Activated naive CD4-positive, alpha-beta T cell treated with anti-CD3 and anti-CD28 coated beads for 36 hours (primary cell): ENCODE measurements at places on chromosomes 13 and 19.

DNA sequence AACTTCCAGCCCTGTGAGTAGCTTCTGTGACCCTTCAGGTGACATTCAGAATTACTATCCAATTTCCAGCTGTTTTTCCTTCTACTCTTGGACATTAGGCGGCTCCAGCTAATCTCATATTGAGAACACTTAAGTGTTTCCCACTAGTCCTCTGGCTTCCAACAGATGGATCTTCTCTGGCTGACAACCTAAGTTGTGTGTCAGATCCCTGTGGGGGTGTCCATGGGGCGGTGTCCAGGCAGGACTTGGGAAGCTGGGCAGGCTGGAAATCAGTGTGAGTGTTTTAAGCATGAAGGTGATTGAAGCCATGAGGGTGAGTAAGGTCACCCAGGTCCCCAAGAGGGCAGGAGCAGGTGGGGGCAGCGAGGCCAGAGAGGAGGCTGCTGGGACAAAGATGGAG is 10.1 kb downstream of the CNOT3 start:
- no peak for DNase-seq

DNA sequence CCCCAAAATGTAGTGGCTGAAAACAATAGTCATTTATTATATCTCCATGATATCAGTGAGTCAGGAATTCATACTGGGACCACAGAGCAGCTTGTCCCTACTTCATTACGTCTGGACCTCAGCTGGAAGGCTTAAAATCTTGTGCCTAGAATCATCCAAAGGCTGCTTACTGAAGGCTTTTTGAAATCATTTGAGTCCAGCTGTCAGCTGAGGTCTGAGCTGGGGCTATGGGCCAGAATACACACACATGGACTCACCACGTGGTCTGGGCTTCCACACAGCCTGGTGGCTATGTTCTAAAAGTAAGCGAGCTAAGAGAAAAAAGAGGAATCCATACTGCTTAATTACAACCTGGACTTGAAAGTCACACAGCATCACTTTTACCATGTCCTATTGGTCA is 209.2 kb downstream of the KCTD12 start:
- no peak for DNase-seq

- DNase-seq, result no peak
Measured at GRCh38 chr13:87837522-87837921, 166.4 kb downstream of the SLITRK5 start.

DNA sequence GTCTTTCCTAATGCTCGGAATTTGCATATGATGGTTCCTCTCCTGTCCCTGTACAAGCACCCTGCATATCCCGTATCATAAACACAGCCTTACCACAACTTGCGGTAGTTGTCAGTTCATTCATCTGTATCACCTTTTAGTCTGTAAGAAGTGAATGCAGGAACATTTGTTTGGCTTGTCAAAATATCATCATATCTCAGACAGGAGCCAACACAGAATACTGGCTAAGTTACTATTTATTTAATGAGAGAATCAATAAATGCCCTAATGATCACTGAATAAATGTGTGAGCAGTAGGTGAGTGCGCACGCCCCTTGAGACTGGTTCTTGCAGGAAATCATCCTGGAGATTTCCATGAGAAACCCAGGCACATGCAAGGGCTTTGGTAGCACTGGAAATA is 182.8 kb downstream of the MYO16 start:
- no peak for DNase-seq

GRCh38 chr19:39407660-39408391 is 1.2 kb downstream of the ZFP36 start:
- DNase-seq, result peak; percentile 75

DNA sequence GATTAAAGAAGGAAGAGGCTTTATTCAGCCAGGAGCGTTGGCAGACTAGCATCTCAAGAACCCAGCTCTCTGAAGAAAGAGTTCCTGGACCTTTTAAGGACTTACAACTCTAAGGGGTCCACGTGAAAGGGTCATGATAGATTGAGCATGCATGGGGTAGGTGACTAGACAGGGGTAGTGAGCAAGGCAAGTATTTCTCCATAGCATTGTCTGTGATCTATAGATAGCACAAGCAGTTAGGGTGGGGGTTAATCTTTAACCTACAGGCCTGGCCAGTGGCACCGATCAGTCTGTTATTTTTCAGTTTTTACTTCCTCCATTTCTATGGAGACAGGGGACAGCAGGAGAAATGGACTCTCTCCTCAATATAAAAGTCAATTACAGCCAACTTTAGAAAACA is 983.7 kb downstream of the SLITRK1 start:
- DNase-seq, result no peak

DNA sequence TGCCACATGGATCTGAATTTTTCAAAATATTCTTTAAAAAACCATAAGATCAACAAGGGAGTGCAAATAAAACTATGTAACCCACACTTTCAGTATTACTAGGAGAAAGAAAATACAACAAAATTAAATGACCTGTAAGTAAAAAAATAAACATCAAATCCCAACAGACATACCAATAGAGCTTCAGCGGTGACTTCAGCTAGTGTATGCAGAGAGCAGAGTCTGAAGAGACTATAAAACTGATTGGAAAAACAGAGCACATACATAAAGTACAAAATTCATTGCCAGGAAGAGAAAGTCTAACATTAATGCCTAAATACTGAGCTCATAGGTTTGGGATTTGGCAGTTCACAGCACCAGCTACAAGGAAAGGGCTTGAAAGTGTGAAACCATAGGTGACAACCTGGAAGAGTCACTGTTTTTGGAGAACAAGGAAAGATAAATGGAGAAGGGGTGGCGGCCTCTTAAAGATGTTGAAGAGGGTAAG is 291.1 kb downstream of the LMO7 start:
- no peak for DNase-seq

DNA sequence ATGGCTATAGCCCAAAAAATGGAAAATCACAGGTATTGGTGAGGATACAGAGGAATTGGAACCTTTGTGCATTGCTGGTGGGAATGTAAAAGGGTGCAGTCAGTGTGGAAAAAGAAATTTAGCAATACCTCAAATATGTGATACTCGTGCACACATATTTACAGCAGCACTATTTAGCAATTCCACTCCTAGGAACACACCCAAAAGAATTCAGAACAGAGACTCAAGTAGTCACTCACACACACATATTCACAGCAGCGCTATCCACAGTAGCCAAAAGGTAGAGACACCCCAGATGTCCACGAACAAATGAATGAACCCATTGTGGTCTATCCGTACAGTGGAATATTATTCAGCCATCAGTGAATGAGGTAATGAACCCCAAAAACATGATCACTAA is 114.0 kb downstream of the COL4A2 start:
- DNase-seq, result no peak

- DNase-seq, result no peak
Measured at GRCh38 chr19:18338541-18338940, 1.9 kb upstream of the PGPEP1 start.

DNA sequence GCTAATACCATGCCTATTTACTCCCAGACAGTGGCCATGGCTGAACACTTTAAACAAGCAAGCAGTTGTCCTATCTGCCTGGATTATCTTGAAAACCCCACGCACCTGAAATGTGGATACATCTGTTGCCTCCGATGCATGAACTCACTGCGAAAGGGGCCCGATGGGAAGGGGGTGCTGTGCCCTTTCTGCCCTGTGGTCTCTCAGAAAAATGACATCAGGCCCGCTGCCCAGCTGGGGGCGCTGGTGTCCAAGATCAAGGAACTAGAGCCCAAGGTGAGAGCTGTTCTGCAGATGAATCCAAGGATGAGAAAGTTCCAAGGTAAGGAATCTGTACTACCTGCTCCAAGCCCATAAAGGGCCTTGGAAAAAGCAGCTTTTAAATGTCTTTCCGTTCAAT is 8.6 kb downstream of the RFPL4AL1 start:
- DNase-seq, result peak; percentile 9

- no peak for DNase-seq
Measured at GRCh38 chr13:75120085-75120484, 361.9 kb downstream of the TBC1D4 start.

DNA sequence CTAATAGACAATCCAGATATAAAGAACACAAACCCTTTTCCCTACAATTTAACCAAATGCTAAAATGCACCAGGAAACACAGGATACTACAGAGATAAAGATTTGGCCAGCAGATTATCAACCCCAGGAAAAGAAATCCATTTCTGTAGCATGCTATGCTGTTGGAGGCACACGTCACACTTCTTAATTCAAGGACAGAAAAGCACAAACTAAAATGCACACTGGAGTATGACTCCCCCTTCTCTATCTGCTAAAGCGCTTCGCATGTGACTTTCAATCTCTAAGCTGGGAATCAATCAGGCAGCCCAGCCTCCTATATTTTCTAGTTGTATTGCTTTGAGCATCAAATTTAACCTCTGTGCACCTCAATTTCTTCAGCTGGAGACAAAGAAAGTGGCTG is 22.2 kb downstream of the ABCC4 start:
- DNase-seq, result no peak

DNA sequence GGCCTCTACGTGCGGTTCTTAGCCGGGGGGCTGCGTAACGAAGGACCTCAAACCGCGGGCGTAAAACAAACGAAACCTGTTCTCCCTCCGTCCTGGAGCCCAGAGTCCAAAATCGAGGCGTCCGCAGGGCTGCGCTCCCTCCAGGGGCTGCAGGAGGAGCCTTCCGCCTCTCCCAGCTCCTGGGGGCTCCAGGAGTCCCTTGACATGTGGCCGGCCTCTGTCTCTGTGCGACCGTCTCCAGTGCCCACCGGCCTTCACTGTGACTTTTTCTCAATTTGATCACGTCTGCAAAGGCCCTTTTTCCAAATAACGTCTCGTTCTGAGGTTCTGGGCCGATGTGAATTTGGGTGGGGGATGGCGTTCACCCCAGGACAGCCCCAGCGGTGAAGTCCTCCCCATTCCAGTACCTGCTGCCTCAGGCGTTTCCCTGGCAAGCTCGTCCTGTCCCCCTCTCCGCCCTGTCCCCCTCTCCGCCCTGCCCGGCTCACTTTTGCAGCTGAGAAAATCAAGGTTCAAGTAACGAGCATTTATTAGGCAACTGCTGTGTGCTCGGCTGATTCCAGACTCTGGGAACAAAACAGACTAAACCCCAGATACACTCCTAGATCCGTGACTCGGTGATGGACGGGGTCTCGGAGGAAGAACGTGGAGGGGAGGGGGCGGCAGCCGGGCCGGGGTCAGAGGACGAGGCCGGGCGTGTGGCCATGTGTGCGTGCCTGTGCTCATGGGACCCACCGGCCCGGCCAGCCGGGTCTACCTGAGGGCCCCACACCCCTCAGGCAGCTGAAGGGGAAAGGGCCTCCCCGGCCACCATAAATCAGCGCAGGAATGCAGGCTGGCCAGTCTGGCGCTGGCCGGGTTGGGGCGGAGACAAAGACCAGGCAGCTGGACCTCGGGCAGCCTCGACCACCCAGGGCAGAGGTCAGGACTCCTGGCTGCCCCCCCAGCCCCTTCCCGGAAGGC is 28.1 kb upstream of the WDR18 start:
- no peak for DNase-seq

- no peak for DNase-seq
Measured at GRCh38 chr19:58038688-58039204, 4.9 kb downstream of the ZSCAN1 start.

DNA sequence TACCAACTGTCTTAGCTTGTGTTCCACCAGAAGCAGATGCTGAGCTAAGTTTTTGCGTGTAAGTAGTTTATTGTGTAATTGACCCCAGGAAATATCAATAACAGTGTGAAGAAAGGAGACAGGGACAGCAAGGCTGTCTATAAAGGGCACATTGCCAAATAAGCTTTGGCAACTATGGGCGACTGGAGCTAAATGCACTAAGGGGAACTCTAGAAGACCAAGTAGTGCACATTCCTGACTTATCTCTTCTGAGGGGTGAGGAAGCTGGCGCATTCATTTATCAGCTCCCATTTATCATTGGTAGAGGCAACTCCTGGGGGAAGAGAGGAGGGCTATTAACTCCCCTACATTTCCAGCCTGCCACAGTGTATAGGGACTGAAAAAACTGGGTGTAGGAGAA is 135.0 kb downstream of the DLEU7 start:
- DNase-seq, result no peak

DNA sequence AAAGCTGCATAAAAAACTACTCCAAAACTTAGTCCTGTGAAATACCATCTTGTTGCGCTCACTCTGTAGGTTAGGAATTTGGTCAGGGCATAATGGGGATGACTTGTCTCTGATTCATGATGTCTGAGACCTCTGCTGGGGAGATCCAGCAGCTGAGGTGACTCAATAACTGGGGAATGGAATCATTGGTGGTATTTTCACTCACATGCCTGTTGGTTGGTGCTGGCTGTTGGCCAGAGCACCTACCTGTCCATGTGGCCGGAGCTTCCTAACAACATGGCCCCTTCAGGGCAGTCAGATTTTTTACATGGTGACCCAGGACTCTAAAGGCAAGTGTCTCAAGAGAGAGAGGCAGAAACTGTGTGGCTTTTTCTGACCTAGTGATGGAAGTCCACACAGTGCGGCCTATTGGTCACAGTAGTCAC is 7.4 kb upstream of the ESD start:
- no peak for DNase-seq

DNA sequence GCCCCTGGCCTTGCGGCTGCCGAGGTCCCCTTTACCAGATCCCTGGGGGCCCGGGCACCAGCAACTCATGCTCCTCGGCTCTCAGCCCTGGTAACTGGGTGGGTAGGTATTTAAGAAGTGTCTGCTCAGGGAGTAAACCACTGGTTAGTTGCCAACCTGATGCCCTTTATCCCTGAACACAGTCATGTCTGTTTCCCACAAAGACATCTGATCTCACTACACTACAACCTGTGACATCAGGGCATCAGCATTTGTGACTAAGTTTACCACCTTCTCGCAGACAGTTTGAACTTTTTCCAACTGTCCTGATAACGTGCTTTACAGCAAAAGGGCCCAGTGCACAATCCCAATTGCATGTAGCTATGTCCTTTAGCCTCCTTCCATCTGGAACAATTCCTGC is 22.0 kb downstream of the GGACT start:
- DNase-seq, result no peak

DNA sequence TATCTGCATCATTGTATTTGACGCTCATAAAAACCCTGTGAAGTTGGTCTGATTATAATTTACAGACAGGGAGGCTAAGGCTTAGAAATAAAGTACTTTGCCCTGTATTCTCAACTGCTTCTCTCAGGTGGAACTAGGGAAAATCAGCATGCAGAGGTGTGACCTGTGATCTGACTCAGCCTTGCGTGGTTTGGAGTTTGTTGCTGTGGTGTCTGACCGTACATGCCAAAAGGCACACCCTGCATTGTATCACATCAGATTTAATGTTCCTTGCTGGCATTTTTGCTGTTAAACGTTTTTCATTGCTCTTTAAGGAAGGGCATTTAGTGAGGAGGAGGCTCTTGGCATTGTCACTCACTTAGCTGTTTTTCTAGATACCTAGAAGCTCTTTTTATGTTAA is 58.8 kb upstream of the C1QTNF9B start:
- peak; percentile 64 for DNase-seq

- DNase-seq, result no peak
Measured at GRCh38 chr19:16436780-16437332, 34.9 kb downstream of the EPS15L1 start.

DNA sequence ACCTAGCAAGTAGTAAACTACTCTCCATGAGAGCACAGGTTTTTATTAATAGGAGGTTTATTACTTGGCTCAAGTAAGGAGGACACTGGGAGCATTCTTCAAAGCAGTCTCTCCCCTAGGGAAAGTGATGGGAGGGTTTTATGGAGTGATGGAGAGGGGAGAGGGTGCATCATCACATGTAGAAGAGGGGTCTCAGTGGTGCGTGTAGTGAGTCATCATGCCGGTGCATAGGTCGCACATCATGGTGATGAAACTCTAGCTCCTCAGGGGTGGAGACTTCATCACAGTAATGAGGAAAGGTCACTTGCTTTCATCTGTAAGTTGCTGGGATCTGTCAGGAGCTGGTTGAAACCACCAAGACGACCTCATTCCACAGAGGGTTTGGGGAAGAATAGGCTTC is 210.8 kb upstream of the UBL3 start:
- no peak for DNase-seq
